ENCODE measurements at places on chromosomes 1 and 21.

DNA sequence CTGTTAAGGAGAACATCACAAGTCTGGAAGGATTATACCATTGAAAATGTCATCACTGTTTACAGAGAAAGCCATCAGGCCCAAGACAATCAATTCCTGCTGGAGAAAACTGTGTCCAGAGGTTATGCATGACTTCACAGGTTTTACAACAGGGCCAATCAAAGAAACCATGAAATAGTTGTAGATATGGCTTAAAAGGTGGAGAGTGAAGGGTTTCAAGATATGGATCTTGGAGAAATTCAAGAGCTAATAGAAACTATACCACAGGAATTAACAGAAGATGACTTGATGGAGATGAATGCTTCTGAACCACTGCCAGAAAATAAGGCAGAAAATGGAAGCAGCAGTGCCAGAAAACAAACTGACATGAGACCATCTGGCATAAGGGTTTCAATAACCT, 30.2 kb downstream of the USP1 start:
- no peak for DNase-seq

DNA sequence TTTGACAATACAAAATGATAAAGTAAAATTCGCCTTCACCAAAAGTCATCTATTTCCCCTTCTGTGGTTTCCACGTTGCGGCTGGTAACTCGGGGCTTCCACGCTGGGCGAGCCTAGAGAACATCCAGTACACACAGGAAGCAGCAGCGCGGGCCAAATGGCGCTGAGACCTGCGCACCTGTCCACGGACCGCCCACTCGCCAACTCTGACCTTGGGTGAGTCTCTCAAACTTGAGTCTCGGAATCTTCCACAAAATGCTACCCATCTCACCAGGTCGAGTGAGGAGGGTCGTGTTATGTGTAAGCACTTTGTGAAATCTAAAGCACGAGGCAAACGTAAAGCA, 820 bp upstream of the TTF2 start:
- DNase-seq, result no peak

DNA sequence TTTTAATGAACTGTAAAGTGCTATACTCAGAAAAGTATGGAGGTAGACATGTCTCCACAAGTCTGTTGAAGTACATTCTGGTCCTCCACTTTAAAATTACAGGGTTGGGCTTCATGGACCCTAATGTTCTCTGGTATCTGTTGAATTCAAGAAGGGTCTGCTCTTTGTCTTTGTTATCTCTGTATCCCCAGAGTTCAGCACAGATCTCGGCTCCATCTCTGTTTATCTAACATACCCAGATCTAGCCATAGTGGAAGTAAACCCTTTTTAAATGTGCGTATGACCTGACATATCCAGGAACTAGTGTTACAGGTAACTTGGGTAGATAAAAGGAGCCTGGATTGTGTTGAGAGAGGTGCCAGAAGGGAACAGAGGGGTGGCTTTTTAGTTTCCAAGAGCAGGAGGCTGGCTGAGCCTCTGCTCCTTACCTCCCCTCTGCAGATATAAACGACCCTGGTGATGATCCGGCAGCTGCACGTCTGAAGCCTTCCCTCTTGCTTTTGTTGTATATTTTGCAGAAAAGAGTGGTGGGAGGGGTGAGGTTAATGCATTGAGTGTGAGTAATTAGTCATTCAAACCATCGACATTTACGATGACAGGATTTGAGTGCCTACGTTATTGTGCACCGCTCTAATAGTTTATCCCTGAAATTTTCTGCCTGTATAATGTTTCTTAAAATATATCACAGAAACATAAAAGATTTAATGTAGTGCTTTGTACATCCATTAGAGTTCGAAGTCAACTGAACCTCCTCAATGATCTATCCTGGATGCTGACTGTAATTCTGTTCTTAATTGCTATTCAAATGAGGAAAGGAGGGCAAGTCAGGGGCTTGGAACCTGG, 30.8 kb downstream of the ELAVL4 start:
- no peak for DNase-seq

GRCh38 chr1:204075139-204075521, 2.2 kb downstream of the SOX13 start:
- DNase-seq, result no peak

DNA sequence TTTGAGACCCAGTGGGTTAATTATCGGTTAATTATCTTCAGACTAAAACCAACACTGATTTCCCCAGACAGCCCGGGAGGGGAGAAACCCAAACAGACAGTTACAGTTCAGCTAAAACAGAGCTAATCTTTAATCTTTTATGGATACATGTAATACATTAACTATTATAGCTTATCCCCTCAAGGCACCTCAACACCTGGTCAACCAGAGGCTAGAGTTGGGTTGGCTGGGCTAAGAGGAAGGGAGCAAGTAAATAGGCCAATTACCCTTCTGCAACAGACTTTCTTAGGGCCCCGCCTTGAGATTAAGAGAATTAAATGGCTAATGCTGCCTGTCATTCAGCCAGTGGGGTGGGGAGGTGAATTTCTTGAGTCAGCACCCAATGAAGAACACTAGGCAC, 6.6 kb upstream of the MED18 start:
- DNase-seq, result no peak

DNA sequence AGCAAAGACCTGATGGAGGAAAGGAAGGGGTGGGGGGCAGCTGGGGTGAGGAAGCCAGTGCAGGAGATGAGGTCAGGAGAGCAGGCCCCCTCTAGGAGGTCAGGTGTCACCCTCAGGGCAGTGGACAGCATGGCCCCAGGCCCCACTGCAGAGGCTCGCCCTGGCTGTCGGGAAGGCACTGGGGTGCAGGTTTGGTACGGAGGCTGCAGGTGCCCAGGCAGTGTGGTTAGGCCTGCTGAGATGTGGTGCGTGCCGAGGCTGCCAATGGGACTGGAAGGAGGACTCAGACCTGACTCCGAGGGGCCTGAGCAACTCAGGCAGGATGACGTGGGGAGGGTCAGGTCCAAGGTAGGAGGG, 82.3 kb downstream of the PCBP3 start:
- no peak for DNase-seq

DNA sequence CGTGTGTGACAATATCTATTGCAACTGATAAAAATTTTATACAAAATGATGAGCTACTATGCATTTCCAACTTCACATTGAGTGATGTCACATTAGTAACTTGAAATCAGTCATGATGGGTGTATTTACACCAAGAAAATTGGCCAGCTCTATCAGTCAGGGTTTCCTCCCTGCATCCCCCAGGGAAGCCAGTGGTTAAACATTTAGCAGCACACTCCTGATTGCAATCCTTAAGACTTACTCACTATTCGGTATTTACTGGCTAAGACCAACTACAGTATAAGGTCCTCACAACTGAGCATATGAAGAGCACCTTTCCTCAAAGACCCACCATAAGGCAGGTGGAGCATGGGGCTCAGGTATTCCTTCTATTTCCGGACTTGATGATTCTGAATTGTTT, 41.3 kb upstream of the PTGFRN start:
- DNase-seq, result no peak

DNA sequence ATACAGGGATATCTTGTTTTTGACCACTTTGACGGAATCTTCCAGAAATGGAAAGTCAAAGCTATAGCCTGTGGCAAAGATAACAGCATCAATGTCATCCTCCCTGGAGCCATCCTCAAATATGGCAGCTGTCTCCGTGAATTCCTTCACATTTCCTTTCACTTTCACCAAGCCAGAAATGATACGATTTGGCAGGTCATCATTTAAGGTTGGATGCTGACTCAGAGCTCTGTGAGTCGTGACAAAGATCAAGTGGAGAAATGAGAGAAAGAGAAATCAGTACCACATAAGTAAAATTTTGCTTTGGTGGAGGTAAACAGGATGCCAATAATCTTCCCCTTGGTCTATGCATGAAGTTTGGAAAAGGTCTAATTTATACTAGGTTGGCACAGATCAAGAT, 23.9 kb downstream of the FMO5 start:
- DNase-seq, result no peak

DNA sequence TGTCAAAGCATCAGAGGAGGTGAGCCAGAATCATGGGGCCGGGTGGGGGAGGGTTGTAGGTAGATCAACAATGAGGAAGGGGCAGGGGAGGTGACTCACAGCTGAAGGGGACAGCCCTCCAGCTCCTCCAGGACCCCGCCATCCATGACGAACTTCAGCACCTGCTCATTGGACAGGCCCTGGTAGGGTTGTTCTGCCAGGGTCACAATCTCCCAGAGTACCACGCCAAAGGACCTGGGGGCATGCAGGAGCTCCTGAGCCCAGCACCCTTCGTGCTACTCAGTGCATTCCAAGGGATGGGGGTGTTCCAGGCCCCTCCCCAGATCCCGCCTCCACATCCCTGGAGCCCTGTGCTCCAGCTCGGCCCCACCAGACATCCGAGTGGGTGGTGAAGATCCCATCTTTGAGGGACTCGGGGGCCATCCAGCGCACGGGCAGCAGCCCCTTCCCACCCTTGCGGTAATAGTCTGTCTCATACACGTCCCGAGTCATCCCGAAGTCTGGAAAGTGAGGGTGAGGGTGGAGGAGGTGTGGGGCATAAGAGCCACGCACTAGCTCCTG, 17.5 kb downstream of the INSRR start:
- no peak for DNase-seq

DNA sequence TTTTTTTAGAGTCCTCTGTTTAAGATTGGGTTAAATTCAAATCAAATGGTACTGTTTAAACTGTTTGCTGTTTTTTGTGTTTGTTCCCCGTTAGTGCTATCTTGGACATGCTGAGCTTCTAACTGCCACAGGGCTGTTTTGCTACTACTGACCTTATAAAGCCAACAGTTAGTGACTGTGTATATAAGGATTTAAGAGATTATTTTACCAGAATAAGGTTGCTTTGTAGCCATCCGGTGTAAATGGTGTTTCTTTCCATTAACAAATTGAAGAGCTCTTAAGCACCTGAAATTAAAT, 37.0 kb downstream of the ZNF281 start:
- DNase-seq, result no peak

DNA sequence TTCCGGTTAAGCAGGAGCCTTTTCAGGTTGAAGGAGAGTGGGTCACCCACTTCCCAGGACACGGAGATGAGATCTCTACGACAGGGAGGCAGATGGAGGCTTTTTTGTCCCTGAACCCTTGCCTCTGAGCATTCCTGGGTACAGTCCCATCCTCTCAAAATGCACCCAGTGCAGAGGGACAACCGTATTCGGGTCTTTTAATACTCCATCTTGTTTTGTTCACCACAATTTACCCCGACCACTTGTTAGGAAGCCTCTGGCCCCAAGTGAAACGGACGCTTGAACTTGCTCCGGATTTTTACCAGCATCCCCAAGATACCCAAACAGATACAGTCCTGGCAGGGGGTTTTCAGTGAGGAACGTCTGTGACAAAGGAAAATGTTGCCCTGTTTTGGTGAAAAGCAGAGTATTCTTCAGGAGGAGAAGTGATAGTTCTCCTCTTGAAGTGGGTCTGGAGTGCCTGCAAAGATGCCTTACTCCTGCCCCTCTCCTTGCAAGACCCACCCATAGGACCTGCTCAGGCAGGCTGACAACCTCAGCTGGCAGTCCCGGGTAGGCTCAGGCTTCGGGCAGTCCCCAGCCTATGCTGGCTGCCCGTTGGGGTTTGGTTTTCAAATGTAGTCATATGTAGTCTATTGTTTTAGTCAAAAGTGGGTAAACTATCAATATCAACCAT, 669 bp upstream of the ARL8A start:
- DNase-seq, result no peak

GRCh38 chr1:221263831-221264767, 384.9 kb downstream of the HLX start:
- DNase-seq, result peak; percentile 81

DNA sequence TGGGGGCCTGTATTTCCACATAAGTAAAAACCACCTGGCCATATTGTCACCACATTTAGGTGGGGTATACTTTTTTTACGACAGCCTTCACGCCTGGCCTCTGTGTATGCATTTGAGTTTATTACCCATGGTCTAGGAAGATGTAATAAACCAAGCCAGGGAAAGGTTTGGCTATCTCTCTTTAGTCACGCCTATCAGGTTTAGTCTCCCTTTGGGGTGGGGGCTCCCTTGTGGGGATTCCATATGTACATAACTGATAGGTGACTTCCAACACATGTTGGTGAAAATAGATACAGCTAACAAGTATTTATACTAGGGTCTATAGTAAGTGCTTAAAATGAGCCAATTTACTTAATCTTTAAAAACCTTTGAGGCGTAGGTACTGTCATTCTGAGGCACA, 4.2 kb downstream of the YBX1 start:
- DNase-seq, result no peak

GRCh38 chr1:212139526-212140135, 104.1 kb downstream of the DTL start:
- DNase-seq, result no peak

- DNase-seq, result no peak
These were observed 93.4 kb downstream of the PCBP3 start for GRCh38 chr21:45736690-45737484.

DNA sequence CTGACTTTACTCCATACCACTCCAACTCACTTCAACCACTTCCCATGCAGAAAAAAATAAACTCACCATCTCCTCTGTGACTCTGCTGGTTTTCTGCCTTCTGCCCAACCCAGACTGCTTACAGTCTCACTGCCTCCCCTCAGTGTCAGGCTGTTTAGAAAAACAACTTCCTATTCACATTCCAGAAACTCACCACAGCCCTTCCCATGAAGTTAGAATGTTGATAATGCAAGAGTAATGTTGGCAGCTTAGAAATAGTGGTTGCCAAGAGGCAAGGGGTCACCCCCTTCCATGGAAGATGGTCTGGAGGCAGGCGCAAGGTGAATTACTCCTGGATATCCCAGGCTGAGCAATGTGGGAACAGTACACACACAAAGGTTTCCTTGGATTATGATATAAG, at the start of gene SELP:
SELP (minus strand) TSS at position 119 of the 400 bp plus-strand sequence; CDS start at position 69, 50 bp downstream.
- no peak for DNase-seq

DNA sequence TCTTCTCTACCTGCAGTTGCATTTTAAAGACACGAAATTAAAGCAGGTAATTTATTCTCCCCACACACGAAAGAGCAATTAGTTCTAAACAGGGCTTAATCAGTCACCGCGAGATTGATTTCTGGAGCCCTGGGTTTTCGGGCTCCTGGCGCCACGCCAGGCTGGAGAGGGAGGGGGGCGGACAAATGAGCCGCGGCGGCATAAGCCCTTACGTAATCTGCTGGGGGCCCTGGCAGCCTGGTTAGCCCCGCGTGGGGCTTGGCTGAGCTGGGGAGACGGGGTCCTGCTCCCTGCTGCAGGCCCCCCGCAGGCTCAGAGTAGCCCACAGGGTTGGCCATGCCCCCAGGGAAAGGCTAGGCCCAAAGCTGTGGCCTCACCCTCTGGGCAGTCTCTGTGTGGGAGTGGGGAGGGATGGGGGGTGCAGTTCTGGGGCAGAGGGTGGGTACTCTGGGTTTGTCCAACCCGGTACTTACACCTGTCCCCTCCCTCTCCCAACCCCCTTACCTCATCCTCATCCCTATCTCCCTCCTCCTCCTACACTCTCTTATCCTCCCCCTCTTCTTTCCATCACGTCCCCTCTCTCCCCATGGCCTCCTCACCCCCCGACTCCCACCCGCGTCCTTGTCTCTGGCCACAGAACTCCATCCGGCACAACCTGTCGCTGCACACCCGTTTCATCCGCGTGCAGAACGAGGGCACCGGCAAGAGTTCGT, 19.9 kb downstream of the FOXO6 start:
- DNase-seq, result peak; percentile 26

- DNase-seq, result no peak
These were observed 35.6 kb upstream of the SLC16A1 start for GRCh38 chr1:112991402-112992120.
